ENCODE measurements at places on chromosomes 13 and 19.

DNA sequence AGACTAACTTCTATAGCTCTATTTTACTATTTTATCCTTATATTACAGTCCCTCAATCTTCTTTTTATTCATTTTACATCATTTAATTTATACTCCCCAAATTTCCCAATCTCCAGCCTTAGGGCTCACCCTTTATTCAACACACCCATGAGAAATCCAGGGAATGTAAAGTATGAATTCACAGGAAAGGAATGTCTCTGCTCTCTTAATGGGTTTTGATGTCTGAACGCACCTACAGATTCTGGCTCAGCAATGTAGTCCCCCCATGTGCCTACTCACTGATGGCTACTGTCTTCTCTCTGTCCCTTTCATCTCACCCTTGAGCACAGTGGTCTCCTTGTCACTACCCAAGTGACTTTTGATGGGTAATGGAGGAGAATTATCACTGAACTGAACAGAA lies 32.8 kb downstream of the TNFSF13B start:
- no peak for DNase-seq

- no peak for DNase-seq
Observed at GRCh38 chr13:41271456-41272285, 8.3 kb upstream of the MTRF1 start.

DNA sequence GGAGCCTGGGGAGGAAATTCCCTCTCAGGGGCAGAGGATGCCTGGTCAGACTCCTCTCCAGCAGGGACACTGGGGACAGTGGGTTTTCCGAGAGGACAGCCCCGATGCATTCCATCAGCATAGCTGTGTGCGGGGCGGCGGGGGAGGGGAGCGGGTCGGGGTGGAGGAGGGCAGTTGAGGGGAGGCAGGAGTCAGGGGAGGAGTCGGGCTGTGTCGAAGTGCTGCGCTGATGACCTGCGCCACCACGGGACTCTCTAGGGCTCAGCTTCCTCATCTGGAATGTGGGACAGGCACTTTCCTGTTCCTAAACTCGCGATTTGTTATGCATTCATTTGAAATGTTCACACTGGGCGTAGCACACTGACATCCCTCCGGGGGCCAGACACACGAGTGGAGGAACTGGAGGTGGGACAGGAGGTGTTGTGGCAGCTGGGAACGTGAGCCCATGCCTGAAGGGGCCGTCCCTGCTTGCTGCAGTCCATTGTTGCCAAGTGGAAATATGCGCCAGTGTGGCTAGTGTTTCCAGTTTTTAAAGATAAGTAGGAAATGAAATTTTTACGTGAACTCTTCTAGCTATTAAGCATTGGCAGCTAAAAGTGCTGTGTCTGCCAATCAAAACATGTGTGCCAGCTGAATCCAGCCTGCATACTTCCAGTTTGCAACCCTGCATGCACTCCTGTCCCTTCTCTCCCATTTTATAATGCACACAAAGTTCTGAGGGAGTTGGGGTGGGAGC lies 43.3 kb downstream of the FLT1 start:
- no peak for DNase-seq

DNA sequence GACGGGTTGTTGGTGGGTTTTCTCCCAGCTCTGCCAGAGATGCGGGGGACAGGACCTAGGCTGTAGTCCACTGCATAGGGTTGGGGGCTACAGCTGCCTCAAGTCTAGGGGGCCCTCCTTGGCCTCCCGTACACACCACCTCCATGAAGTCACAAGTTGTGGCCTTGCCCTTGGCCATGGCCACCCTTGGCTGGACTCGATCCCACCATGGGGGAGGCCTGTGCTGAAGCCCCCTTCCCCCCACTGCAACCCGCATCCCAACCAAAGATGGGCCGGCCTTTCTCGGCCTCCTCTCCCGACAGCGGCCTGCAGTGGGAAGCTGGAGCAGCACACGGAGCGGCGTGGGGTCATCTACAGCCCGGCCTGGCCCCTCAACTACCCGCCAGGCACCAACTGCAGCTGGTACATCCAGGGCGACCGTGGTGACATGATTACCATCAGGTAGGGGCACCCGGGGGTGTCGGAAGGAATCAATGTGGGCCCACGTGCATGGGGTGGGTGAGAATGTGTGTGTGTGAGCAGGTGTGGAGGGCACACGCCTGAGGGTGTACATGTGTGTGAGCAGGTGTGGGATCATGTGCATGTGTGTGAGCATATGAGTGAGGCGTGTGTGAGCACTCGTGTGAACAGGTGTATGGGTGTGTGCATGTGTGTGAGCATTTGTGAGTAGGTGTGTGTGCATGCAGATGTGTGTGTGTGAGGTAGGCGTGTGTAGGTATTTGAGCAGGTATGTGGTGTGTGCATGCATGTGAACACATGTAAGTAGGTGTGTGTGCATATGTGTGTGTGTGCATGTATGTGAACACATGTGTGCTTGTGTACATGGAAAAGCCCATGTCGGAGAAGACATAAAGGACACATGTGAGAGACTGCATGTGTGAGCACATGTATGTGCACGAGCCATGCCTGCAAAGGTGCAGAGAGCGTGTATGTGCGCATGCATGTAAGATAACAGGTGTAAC lies 8.7 kb downstream of the LRP3 start:
- no peak for DNase-seq

DNA sequence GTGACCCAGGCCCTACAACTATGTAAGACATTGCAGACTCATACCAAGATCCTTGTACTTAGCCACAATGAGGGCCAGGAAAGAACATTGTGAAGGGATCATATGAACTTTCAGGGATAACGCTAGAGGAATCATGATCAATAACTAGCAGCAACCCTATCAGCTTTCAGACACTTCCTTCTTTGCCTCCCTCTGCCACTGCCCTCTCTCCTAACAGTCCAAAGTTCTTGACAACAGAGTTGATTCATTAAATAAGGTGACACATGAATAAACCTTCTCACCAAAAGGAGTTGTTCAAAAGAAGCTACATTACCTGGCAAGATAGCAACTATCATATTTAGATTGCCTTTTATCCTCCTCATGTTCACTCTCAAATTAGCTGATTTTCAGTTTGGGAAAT lies 272.2 kb upstream of the DACH1 start:
- no peak for DNase-seq

DNA sequence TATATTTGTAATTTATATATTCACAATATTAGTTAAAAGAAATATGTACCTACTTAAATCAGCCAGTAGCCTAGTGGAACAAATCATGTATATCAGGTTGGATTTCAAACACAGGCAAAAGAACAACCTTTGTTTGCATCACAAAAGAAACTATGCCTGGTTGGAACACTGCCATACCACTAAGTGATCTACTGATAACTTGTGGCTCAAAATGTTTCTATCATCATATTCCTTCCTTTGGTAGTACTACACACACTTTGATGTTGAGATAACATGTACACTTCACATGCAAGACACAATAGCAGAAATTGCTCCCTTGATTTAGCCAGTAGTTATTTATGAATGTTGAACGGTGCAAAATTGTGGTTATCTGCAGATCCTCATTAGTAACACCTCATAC lies 146.0 kb upstream of the GPC6 start:
- peak; percentile 80 for DNase-seq

GRCh38 chr13:104984296-104984818 lies 1551.1 kb downstream of the EFNB2 start:
- DNase-seq: peak; percentile 87

GRCh38 chr19:571566-571974 lies 826 bp upstream of the BSG start:
- DNase-seq: peak; percentile 47

- no peak for DNase-seq
Observed at GRCh38 chr13:53144826-53145225, 116.2 kb downstream of the OLFM4 start.

- no peak for DNase-seq
Observed at GRCh38 chr19:39236527-39236926, 8.3 kb downstream of the IFNL3 start.

DNA sequence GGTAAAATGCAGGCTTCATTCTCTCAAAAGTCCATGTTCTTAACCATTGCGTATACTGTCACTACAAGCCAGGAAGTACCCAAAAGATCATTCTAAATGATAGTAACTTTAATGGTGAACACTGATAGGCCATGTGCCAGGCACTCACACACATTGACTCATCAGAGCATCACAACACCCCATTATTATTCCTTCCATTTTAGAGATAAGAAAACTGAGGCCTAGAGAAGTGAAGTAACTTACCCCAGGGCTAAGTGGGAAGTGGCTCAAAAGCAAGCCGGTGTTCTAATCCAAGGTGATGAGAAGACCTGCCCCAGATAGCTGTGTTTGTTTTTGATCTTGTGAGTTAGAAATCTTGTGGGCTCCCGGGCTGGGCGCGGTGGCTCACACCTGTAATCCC lies 1.4 kb upstream of the PHLDB3 start:
- DNase-seq: no peak

DNA sequence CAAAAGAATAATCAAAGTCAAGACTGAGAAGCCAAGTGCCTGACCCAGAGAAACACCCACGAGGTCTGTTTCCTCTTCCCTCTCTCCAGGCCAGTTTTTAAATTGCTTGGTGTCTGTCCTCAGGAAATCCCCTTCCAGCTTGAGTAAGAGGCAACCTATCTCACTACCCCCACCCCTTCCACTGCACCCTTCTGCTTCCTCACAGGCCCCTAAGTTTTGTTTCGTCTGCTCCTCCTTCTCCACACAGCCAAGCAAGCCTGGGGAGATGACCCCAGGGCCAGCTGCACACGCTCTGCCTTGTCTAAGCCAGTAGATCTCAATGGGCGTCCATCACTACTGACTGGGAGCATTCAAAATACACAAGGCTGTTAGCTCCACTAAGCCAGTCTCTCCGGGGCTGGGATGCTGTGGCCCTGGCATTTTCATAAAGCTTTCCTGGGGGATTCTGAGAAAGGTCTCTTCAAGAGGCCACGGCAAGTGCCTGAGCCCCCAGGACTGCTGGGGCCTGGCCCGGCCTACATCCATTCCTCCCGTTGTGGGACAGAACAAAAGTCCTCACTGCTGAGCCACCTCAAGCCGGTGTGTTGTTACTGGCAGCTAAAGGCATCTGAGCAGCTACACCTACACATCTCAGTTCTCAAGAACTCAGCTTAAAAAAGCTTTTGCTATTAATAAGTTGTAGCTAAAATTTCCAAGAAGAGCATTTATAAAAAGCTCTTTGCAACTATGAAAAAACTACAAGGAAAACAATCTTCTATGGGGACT lies 14.9 kb upstream of the IL4I1 start:
- DNase-seq: peak; percentile 66

GRCh38 chr13:57286511-57287098 lies 119.6 kb downstream of the PRR20E start:
- no peak for DNase-seq

DNA sequence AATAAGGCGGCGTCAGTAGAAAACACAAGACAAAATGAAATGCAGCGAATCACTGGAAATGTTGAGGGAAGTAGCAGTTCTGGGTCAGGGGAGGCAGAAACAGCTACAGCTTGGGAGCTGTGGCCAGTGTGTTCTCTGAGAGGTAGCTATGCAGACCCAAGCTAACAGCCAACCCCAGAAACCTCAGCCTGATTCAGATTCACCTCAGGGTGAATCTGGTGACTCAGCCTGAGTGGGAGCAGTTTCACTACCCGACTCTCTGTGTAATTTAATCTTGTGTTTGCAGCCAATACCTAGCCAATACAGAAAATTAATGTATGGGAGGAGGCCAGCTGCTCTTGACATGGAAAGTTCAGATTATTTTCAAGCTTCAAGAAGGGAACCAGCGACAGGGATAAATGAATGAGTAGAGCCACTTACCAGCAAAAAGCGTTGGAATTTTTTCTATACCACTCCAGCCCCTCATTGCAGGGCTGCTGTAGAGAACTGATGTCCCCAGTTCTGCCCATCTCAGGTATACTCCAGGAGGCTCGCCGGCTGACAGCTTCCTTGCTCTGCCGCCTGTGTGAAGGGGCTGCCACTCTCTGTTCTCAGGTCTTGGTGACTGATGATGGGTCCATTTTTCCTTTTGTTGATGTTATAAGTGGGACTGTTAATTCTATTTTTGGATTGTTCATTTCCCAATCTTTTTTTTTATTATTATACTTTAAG lies 8.9 kb downstream of the IGFL3 start:
- peak; percentile 77 for DNase-seq

DNA sequence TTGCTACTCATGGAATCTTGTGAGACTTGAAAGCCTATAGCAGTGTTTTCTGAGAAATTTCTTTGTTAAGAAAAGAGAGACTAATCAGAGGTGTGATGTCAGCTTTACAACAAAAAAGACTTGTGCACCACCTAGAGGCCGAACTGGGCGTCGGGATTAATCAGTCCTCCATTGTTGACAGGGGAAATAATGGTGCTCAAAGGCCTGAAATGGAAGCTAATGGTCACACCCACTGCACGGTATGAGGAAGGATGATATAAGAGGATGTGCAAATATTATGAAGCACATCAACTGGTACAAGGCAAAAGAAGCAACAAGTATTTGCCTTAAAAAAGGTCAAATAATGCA lies 480.2 kb upstream of the MIR17HG start:
- DNase-seq: peak; percentile 90

GRCh38 chr13:102033386-102033785 lies 368.5 kb downstream of the FGF14 start:
- DNase-seq: no peak

GRCh38 chr19:46193678-46194077 lies 35.9 kb upstream of the IGFL1 start:
- DNase-seq: no peak

GRCh38 chr13:30163441-30163840 lies 143.9 kb downstream of the KATNAL1 start:
- DNase-seq: no peak

- DNase-seq: no peak
Observed at GRCh38 chr19:38557205-38557799, 60.5 kb downstream of the MAP4K1 start.

GRCh38 chr13:110433014-110433413 lies 125.9 kb downstream of the COL4A2 start:
- peak; percentile 57 for DNase-seq

GRCh38 chr19:45975306-45976070 lies 1.8 kb upstream of the NOVA2 start:
- no peak for DNase-seq

- DNase-seq: peak; percentile 67
Observed at GRCh38 chr19:16814526-16815100, 14.6 kb upstream of the SIN3B start.

- no peak for DNase-seq
Observed at GRCh38 chr19:43584484-43584883, 8.9 kb downstream of the PINLYP start.
